ENCODE measurements at places on chromosomes 5 and 9.

DNA sequence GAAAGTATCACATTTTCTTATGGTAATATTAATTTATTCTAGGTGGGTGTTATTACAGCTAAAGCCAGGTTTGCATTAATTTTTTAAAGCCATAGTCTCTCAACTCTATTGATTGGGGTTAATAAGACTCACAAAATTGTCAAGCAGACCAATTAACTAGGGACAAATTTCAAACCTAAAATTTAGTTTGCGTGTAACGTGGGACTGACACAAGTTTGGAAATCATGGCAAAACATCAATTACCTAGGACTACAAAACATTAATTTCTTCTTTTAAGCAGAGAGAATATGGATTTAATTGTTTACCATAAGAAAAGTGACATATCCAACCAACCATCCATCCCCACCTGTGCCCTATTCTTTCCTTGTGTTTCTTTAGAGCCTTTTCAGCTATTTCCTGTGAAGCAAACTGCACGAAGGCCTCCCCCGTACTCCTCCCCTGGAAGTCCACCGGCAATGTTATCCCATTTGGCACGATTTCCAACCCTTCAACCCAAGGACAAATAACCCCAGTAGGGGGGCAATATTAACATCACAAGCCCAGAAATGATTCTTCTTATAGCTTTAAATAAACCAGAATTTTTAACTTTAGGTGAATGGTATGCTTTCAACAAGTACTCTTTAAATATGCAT lies 4.4 kb downstream of the HNRNPH1 start:
- DNase-seq: no peak

DNA sequence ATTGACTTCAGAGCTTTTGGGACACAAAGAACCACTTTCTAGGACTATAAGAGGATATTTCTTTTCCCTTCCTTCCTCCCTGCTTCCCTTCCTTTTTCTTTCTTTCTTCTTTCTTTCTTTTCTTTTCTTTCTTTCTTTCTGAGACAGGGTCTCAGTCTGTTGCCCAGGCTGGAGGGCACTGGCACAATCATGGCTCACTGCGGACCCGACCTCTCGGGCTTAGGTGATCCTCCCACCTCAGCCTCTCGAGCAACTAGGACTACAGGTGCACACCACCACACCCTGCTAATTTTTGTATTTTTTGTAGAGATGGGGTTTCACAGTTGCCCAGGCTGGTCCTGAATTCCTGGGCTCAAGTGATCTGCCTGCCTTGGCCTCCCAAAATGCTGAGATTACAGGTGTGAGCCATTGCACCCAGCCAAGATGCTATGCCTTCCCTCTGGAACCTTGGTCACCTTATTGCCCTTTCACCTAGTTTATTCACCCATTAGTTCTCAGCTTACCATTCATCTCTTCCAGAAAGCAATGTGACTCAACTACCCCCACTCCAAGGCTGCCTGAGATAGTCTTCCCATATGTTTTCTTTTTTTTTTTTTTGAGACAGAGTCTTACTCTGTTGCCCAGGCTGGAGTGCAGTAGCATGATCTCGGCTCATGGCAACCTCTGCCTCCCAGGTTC lies 10.1 kb downstream of the PLIN2 start:
- no peak for DNase-seq

GRCh38 chr9:136978073-136978864 lies 965 bp downstream of the PTGDS start:
- peak; percentile 91 for DNase-seq

- DNase-seq: no peak
These were observed 1699.3 kb upstream of the CDH9 start for GRCh38 chr5:28737682-28738081.

DNA sequence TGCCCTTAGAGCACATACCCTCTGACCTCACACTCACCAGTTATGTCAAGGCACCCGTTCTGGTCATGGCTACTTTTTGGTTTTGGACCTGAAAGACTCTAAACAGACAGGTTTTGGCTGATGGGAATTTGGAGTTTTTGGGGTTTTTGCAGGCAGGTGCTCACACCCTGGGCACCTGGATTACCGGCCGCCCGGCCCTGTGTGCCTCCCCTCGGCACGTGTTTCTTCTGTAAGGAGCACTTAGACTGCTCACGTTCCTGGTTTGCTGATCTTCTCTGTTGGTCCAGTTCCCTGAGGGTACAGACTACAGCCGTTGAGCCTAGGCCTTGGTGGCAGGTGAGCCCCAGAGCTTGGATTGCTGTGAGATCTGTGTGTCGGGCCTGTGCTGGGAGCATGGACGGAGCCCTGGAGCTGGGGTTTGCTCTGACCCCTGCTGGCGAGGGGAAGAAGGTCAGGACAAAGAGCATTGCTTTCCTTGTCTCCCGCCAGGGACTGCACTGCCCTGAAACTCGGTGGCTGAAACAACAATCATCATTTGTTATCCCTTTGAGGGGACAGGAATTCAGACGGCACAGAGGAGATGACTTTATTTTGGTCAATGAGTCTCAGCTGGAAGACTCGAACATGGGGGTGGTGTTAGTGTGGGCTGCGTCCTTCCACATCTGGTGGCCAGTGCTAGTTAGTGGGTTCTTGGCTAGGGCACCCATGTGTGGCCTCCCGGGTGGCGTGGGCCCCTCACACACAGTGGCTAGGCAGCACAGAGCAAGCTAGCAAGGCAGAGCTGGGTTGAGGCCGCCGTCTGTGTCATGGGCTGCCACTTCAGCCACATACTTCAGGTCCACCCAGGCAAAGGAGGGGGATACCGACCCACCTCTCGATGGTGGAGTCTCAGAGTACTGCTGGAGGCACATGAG lies 76.4 kb downstream of the EHMT1 start:
- DNase-seq: peak; percentile 80
